Lower leg skin (tissue), 4 donors: ENCODE measurements at places on chromosomes 6 and 20.

GRCh38 chr6:93454533-93454932 is 35.2 kb upstream of the EPHA7 start:
- DNase-seq: no peak

GRCh38 chr6:129590408-129591022 is 119.5 kb downstream of the ARHGAP18 start:
- DNase-seq: no peak

- DNase-seq: no peak
Measured at GRCh38 chr6:35341557-35341956, 801 bp upstream of the PPARD start.

DNA sequence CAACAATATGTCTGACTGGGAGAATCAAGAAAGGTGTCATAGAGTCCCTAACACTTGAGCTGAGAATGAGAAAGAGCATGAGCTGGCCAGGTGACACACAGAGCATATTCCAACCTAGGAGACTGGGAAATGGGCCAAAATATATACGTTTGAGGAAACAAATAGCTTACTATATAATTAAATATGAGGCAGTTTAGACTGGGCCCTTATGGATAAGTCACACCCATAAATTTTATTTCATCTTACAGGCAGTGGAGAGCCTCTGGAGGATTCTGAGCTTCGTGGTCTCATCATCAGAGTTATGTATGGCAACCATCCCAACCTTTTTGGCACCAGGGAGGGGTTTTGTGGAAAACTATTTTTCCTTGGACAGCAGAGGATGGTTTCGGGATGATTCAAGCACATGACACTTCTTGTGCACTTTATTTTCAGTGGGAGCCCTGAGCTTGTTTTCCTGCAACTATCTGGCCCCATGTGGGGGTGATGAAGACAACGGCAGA is 12.9 kb upstream of the NQO2 start:
- DNase-seq: peak; percentile 55
